Fibroblast of lung (primary cell): ENCODE measurements at places on chromosomes 2 and 18. TPM values are rescaled to one million over a fixed set of nuclear protein-coding genes. Genes with fewer than 3 reads are reported as not detected.

Gene DUSP2
- 0.33 and 1.0 TPM in 2 replicates for total RNA-seq

Gene DAPL1
- not detected in 2 replicates for total RNA-seq

Gene EN1
- under 0.01 TPM in 1 of 2 replicates, not detected in the other for total RNA-seq

Gene LRRTM1
- total RNA-seq: not detected in 2 replicates

Gene ACOXL
- total RNA-seq: not detected in 2 replicates

Gene ITGAV
- 149 and 205 TPM in 2 replicates for total RNA-seq

Gene MAB21L4
- total RNA-seq: not detected in 2 replicates

Gene CRIM1
- 135 and 364 TPM in 2 replicates for total RNA-seq

Gene SPATS2L
- 50.1 and 73.8 TPM in 2 replicates for total RNA-seq

Gene WDR35
- total RNA-seq: 11.6 and 13.4 TPM in 2 replicates

Gene CCDC178
- total RNA-seq: under 0.01 and 0.17 TPM in 2 replicates

Gene IL1R1
- total RNA-seq: 110 and 173 TPM in 2 replicates

Gene NEU2
- not detected in 2 replicates for total RNA-seq

Gene DYNC2LI1
- total RNA-seq: 24.4 and 28.0 TPM in 2 replicates

Gene EIF4E2
- total RNA-seq: 94.5 and 101 TPM in 2 replicates

Gene FZD7
- 24.7 and 39.1 TPM in 2 replicates for total RNA-seq

Gene GAREM2
- 0.66 and 0.77 TPM in 2 replicates for total RNA-seq

Gene CIB4
- not detected in 2 replicates for total RNA-seq

Gene LIPG
- total RNA-seq: 0.50 and 1.0 TPM in 2 replicates

Gene CCDC121
- total RNA-seq: 1.8 and 2.0 TPM in 2 replicates

Gene LAMA1
- 5.8 and 24.9 TPM in 2 replicates for total RNA-seq

Gene G6PC2
- not detected in 2 replicates for total RNA-seq

Gene PHLPP1
- total RNA-seq: 4.4 and 5.0 TPM in 2 replicates

Gene PROM2
- total RNA-seq: 0.26 and 0.33 TPM in 2 replicates

Gene ZNF142
- 5.6 and 7.3 TPM in 2 replicates for total RNA-seq

Gene ACADL
- total RNA-seq: 0.50 and 0.51 TPM in 2 replicates

Gene RNF125
- 0.26 and 0.33 TPM in 2 replicates for total RNA-seq
